ENCODE measurements at places on chromosomes 16 and 17. TPM values are rescaled to one million over a fixed set of nuclear protein-coding genes. Genes with fewer than 3 reads are reported as not detected.

DNA sequence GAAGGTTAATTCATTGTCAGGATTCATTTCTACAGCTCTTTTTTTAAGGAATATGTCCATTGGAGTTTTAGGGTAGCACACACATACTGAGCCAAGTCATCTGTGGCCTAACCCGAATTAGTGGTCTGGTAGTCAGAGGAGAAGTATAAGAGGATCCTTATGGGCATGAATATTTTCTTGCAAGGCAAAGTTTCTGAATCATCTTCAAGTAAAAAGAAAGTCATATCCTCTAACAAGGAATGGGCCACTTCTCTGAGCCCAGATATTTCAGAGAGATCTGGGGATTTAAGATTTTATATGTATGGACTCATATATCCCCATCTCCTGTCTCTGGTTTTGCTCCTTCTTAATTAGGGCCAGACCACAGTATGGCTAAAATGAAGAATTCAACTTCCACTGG lies 99.2 kb upstream of the CDH8 start:
- H3K4me1 ChIP-seq: no peaks in the 10 kb centered on the region
- H3K27me3 ChIP-seq: no peaks in the 10 kb centered on the region
- no peak overlapping the region for H3K27ac ChIP-seq
- no peak for DNase-seq

DNA sequence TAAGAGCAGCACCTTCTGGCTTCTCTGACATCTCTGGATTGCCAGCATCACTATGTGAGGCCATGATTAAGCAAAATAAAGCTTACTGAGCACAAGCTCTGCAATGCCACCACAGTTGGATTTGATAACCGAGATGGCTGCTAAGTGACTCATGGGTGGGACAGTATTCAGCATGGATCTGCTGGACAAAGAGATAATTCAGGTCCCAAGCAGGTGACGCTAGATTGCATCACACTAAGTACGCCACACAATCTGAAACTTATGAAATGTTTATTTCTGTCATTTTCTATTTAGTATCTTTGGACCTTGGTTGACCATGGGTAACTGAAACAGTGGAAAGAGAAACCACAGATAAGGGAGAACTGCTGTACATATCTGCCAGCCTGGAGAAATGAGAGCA lies 27.4 kb downstream of the CDRT15 start:
- peaks cover 6% of the 10 kb centered on the region for H3K4me1 ChIP-seq
- DNase-seq: no peak
- no peak overlapping the region for H3K4me3 ChIP-seq
- peaks cover 19% of the 10 kb centered on the region for H3K36me3 ChIP-seq
- H3K27ac ChIP-seq: no peak overlapping the region

DNA sequence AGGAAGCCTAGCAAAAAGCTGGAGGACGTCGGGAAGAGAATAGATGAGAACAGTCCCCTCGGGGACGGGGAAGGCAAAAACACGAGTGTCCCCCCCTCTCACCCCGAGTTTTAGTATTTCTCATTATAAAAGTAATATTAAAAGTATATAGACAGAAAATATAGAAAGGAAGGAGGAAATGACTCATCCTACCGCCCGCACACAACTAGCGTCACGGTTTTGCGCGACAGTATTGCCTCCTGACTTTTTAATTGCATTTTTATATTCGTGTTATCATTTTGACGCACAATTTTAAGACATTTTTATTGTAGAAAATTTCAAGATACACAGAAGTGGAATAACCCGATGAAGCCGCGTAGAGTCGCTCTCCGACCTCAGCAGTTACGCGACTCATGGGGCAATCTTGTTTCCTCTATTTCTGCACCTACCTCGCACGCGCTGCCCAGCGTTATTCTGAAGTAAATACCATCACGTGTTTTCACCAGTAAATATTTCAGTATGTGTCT lies 652 bp upstream of the SLC25A19 start:
- H3K27ac ChIP-seq: peak overlapping the region; percentile 97
- no peaks in the 10 kb centered on the region for H3K27me3 ChIP-seq
- H3K4me1 ChIP-seq: peaks cover 5% of the 10 kb centered on the region
- peaks cover 15% of the 10 kb centered on the region for H3K36me3 ChIP-seq

DNA sequence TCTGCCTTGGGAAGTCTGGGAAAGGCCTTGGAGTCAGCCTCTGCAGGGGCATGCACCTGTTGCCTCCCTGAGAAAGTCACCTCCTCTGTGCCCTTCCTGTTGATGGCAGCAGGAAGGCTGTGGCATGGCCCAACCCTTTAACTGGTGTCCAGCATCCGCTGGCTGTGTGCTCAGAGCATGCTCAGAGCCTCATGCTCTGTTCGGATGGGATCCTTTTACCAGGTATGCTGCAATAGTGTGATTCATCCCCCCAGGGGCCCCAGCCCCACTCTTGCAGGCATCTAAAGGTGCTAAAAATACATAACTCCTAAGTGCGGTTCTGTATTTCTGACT lies 24.9 kb downstream of the KLHL36 start:
- H3K27me3 ChIP-seq: peaks cover 7% of the 10 kb centered on the region
- H3K36me3 ChIP-seq: no peaks in the 10 kb centered on the region

DNA sequence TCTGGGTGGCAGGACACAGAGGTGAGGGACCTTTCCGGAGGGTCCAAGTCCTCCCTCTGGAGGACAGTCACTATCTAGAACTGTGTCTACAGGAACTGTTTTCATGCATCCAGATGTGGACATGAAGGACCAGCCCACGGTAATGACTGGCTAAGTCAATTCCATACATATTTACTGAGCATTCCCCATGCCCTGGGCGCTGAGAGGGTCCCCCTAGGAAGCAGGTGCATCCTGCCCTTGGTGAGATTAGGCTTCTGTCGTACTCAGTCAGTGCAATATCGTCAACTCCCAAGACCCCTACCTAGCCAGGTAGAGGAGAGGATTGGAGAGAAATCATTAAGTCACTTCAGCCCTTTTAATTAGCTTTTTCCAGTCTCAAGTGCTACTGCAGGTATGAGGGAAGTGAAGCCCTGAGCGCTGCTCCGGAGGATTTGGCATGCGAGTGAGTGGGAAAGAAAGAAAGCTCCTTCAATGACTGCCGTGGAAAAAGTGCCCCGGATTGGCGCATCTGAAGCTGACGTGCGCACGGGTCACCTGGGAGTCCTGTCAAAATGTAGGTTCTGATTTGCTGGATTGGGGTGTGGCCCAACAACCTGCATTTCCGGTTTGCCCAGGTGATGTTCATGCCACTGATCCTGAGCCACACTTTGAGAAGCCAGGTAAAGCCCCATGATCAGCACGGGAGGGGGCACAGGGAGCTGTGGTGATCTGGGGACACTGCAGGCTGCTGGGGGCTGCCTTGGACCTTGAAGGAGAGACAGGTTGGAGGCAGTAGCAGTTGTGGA lies 367.4 kb upstream of the TNRC6C start:
- H3K36me3 ChIP-seq: no peaks in the 10 kb centered on the region
- H3K4me3 ChIP-seq: no peak overlapping the region
- no peak overlapping the region for H3K27ac ChIP-seq
- DNase-seq: no peak
- no peaks in the 10 kb centered on the region for H3K4me1 ChIP-seq
- H3K27me3 ChIP-seq: no peaks in the 10 kb centered on the region

- no peaks in the 10 kb centered on the region for H3K27me3 ChIP-seq
- no peaks in the 10 kb centered on the region for H3K36me3 ChIP-seq
- peaks cover 26% of the 10 kb centered on the region for H3K4me1 ChIP-seq
- H3K4me3 ChIP-seq: no peak overlapping the region
- DNase-seq: peak; percentile 46
- H3K27ac ChIP-seq: peak overlapping the region; percentile 99
Observed at GRCh38 chr16:48611329-48612137, 1.6 kb upstream of the N4BP1 start.

GRCh38 chr16:23466162-23466885 lies 13.3 kb upstream of the COG7 start:
- peaks cover 27% of the 10 kb centered on the region for H3K36me3 ChIP-seq
- no peaks in the 10 kb centered on the region for H3K27me3 ChIP-seq
- H3K4me1 ChIP-seq: peaks cover 2% of the 10 kb centered on the region
- H3K27ac ChIP-seq: no peak overlapping the region

DNA sequence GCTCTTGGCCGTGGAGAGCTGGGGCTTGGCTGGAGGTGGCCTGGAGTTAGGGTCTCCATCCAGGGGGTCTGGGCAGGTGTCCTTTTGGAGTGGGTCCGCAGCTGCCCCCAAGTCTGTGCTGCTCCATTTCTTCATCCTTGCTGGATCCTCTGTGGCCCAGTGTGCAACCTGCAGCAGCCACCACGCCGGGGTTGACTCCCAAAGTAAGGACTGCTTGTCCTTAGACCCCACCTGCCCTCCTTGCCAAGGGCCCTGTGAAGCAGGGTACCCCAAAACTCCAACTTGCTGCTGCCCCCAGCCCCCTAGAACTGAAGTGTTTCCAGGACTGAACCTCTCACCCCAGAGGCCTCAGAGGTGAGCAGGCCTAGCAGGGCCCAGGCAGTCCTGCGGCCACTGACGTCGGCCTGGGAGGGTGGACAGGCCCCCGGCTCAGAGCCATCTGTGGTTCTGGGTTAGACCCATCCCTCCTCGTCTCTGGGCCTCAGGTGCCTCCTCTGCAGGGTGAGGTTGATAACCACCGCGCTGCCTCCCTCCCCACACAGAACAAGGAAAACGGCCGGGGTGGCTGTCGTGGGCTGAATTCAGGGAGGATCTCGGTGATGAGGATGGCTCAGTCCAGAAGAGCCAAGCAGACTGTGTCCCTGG lies 16.9 kb downstream of the TRPV1 start:
- DNase-seq: no peak
- H3K36me3 ChIP-seq: no peaks in the 10 kb centered on the region
- no peaks in the 10 kb centered on the region for H3K27me3 ChIP-seq
- no peaks in the 10 kb centered on the region for H3K4me1 ChIP-seq

DNA sequence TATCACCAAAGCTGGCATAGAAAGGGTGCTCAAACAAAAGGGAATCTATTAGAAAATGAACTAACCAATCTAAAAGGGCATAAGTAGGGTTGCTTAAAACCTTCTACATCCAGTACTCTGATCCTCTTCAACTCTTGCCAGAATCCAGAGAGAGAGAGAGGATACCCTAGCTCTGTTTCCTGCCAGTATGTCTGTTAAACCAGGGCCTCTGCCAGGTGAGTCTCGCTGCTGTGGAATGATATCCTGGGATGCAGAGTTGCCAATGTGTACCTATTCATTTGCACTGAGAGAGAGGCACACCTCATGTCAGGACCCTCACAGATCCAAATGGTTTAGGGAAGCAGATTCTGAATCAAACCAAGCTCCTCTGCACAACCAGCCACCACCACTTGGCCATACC lies 79.8 kb upstream of the DYNLRB2 start:
- DNase-seq: no peak
- H3K4me1 ChIP-seq: no peaks in the 10 kb centered on the region
- H3K4me3 ChIP-seq: no peak overlapping the region
- H3K27ac ChIP-seq: no peak overlapping the region
- H3K36me3 ChIP-seq: no peaks in the 10 kb centered on the region

GRCh38 chr17:16415031-16415924 lies at the start of gene TRPV2:
TRPV2 (plus strand) TSS chr17:16415571; CDS start chr17:16417669, 2,098 bp downstream.
- peak; percentile 65 for DNase-seq
- H3K27ac ChIP-seq: peak within 1 kb of the TSS; percentile 96

Gene IL21R
- total RNA-seq: 10.7 TPM

DNA sequence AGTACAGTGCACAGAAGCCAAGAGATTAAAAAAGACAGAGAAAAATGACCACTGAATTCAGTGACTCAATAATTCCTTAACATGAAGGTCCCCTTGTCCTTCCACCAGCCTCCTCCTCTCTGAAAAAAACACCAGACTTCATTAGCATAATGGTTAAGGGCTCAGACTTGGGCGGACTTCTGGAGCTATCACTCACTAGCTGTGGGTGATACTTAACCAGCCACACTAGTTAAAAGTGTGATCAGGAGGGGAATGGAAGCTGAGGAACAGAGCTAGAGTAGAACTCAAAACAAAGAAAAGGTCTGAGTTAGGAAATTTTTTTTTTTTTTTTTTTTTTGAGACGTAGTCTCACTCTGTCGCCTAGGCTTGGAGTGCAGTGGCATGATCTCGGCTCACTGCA lies 23.2 kb downstream of the ZNF652 start:
- no peak overlapping the region for H3K27ac ChIP-seq
- no peaks in the 10 kb centered on the region for H3K36me3 ChIP-seq
- no peak for DNase-seq
- no peak overlapping the region for H3K4me3 ChIP-seq
- no peaks in the 10 kb centered on the region for H3K27me3 ChIP-seq

DNA sequence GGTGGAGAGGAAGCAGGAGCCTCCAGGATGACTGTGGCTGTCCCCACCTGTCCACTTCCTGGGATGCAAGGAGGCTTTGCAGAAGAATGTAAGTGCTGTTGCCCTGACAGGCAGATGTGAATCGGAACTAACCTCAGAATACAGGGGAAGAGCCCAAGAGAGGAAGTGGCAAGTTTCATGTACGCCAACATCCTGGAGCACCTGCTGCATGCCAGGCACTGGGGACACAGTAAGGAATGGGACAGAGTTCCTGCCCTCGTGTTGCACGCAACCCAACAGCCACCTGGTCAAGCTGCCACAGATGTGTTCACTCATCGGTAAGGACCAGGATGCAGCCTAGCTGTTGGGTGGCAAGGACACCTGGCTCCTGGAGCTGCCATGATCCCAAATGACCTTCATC lies 98.6 kb upstream of the RPL38 start:
- H3K4me1 ChIP-seq: no peaks in the 10 kb centered on the region
- H3K27me3 ChIP-seq: peaks cover 4% of the 10 kb centered on the region
- no peak for DNase-seq

Gene CTRB2
- not detected for total RNA-seq

GRCh38 chr17:48609759-48610281 lies 997 bp downstream of the HOXB7 start:
- peaks cover 11% of the 10 kb centered on the region for H3K4me1 ChIP-seq
- H3K27me3 ChIP-seq: peaks cover 83% of the 10 kb centered on the region

Data from thymus (tissue), 14 donors.